Esophagus muscularis mucosa (tissue), 4 donors: ENCODE measurements at places on chromosomes 2 and 18. TPM values are rescaled to one million over a fixed set of nuclear protein-coding genes. Genes with fewer than 3 reads are reported as not detected.

- no peak overlapping the region for H3K27ac ChIP-seq
- no peak overlapping the region for H3K4me3 ChIP-seq
- H3K4me1 ChIP-seq: no peaks in the 10 kb centered on the region
These were observed 131.9 kb downstream of the NOL4 start for GRCh38 chr18:34092796-34093195.

Gene SATB2
- 6.1 TPM for total RNA-seq

GRCh38 chr2:202193881-202194353, 44.5 kb downstream of the SUMO1 start:
- H3K27ac ChIP-seq: no peak overlapping the region
- H3K4me1 ChIP-seq: no peaks in the 10 kb centered on the region
- no peaks in the 10 kb centered on the region for H3K36me3 ChIP-seq
- H3K27me3 ChIP-seq: no peaks in the 10 kb centered on the region

Gene PKDCC
- 219 TPM for total RNA-seq

DNA sequence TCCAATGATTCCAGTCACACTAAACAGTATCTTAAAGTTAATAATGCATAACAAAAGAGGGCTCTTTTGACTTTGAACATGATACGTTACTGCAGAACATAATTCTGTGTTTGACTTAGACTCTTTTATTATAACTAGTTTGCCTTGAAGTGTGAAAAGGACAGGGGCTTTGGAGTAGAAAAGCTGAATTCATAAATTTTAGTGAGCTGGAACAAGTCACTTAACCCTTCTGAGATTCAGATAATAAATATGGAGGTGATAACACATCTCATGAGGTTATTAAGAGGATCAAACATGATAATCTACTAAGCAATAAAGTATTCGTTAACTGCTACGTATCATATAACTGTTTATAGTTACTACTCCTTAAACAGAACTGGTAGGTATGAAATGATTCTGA, 44.7 kb upstream of the FLACC1 start:
- peaks cover 14% of the 10 kb centered on the region for H3K36me3 ChIP-seq
- no peak overlapping the region for H3K4me3 ChIP-seq
- H3K4me1 ChIP-seq: peaks cover 28% of the 10 kb centered on the region
- no peaks in the 10 kb centered on the region for H3K27me3 ChIP-seq

- no peak overlapping the region for H3K27ac ChIP-seq
- H3K36me3 ChIP-seq: no peaks in the 10 kb centered on the region
- no peaks in the 10 kb centered on the region for H3K27me3 ChIP-seq
- H3K4me3 ChIP-seq: no peak overlapping the region
- H3K4me1 ChIP-seq: no peaks in the 10 kb centered on the region
These were observed 318.9 kb upstream of the TRIB2 start for GRCh38 chr2:12397854-12398253.

- H3K36me3 ChIP-seq: no peaks in the 10 kb centered on the region
- no peak overlapping the region for H3K27ac ChIP-seq
- peaks cover 11% of the 10 kb centered on the region for H3K4me1 ChIP-seq
- no peaks in the 10 kb centered on the region for H3K27me3 ChIP-seq
- DNase-seq: no peak
These were observed 8.4 kb downstream of the RSAD2 start for GRCh38 chr2:6885968-6886367.

Gene PLGLB2
- 0.45 TPM for total RNA-seq

Gene SGPP2
- 0.63 TPM for total RNA-seq

DNA sequence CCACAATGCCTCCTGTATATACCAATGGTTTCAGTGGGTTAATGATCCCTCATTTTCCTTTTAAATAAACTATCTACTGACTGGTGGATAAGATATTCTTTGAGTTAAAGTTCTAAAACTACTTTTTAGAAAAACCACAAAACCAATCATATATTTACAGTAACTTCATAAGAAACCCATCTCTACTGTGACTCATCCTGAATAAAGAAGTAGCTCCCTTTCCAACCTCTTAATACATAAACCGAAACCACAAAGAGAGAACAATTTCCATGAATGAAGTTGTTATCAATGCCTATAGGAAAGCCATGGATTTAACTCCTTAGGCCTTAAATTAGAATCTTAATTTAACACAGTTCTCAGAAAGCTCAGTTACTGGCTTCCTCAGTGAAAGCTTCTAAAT, 227.0 kb upstream of the SMAD7 start:
- H3K4me3 ChIP-seq: no peak overlapping the region
- H3K27me3 ChIP-seq: no peaks in the 10 kb centered on the region
- H3K27ac ChIP-seq: no peak overlapping the region
- H3K36me3 ChIP-seq: no peaks in the 10 kb centered on the region
- DNase-seq: no peak

GRCh38 chr2:33583194-33583938, 15.7 kb downstream of the FAM98A start:
- H3K4me1 ChIP-seq: peaks cover 32% of the 10 kb centered on the region
- H3K4me3 ChIP-seq: no peak overlapping the region
- peak overlapping the region; percentile 46 for H3K27ac ChIP-seq
- H3K36me3 ChIP-seq: peaks cover 10% of the 10 kb centered on the region
- no peak for DNase-seq
- no peaks in the 10 kb centered on the region for H3K27me3 ChIP-seq

DNA sequence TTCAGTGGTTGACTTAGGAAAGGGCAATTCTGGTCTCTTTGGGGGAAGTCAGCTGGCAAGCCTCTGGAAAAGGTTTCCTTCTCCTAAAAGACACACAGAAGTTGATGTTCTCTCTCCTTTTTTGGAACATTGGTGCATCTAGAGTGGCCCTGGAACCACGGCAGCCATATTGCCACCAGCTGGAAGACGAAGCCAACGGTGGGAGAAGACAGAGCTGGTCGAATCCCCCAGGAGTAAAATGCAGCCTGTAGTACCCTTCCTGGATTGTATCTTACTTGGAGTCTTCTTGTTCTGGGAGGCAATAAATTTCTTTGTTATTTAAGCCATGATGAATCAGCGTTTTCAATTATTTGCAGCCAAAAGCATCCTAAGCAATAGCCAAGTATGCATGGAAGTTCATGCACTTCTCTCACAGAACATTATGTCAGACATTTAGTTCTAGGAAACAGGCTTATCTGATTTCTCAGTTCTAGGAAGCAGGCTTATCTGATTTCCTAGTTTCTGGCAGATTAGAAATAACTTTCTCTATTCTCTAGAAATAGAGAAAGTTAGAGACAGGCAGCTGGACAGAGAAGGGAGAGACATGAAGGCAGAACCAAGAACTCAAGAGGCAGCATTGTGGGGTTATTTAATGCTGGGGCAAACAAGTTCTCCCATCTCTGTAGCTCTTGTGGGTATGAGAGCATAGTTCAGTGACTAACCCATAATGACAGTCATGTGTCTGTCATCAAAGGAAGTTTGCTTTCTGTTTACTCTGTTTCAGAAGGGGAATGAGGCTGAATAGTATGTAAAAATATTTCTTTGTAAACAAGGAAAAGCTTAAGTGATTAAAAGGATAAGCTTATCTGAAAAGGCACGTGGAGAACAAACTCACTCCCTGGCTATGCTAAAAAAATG, 40.5 kb upstream of the NABP1 start:
- H3K4me3 ChIP-seq: no peak overlapping the region
- no peak overlapping the region for H3K27ac ChIP-seq
- H3K36me3 ChIP-seq: no peaks in the 10 kb centered on the region
- no peak for DNase-seq

Gene AGPS
- total RNA-seq: 30.7 TPM
